Cerebellum (tissue), 4 donors: ENCODE measurements at places on chromosomes 13 and 19.

GRCh38 chr13:30116379-30116778 lies 191.0 kb downstream of the KATNAL1 start:
- DNase-seq: no peak

- DNase-seq: no peak
Observed at GRCh38 chr19:56347163-56347778, 32.6 kb upstream of the ZSCAN5A start.

- no peak for DNase-seq
Observed at GRCh38 chr13:25689539-25689938, 317.8 kb downstream of the ATP8A2 start.

GRCh38 chr19:34838753-34839431 lies 65.9 kb upstream of the ZNF599 start:
- DNase-seq: peak; percentile 3

- peak; percentile 52 for DNase-seq
Observed at GRCh38 chr19:7230826-7231225, 63.4 kb downstream of the INSR start.

DNA sequence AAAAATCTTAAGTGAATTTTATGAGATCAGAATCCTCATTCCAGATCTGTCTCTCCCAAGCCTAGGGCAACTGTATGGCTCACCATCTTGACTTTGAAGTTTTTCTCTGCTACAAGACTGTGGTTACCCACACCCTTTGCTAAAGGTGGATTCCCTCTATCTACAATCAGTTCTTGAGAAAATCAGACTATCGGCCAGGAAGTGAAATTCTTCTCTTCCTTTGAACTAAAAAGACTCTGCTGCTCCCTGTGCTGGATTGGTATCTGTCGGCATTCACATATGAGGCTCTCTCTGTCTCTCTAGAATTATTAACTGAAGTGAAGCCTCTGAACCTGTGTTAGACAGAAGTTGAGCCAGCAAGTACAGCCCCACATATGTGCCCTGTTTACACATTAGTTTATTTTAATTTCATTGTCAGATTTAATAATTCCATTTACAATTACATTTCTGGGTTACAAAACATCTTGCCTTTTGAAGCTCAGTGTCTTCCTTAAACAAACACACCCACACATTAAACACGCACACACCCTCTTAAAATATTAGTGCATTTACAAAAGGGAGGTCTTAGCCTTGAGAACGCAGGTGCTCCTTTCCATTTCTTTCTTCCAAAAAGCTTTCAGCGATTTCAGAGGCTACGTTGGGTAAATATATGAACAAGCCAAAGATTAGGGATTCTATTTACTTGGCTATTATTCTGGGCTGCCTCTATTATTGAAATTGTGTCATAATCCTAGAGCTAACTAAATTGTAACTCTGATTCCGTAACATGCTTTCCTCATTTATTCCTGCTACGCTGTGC lies 145.7 kb downstream of the MIPEP start:
- no peak for DNase-seq

DNA sequence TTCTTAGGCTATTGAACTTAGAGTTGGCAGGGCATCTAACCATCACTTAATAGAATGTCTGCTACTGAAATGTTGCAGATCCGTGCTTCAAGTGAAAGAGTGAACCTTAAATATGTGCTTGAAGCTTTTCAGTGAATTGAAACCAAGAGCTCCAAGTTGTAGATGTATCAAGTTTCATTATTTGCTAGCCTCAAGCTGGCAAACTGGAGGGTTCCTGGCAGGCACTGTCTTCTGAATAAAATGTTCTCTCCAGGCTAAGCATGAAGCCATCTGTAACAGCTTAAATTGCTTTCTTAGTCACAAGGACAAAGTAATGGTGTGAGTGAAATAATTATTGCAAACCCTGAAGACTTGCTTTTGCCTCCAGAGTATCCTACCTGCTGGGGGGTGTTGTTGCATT lies 415.0 kb upstream of the SPRY2 start:
- DNase-seq: peak; percentile 44

GRCh38 chr19:50590191-50590590 lies 22.0 kb upstream of the LRRC4B start:
- DNase-seq: no peak

GRCh38 chr19:10288662-10289166 lies 1.0 kb upstream of the ICAM5 start:
- no peak for DNase-seq

DNA sequence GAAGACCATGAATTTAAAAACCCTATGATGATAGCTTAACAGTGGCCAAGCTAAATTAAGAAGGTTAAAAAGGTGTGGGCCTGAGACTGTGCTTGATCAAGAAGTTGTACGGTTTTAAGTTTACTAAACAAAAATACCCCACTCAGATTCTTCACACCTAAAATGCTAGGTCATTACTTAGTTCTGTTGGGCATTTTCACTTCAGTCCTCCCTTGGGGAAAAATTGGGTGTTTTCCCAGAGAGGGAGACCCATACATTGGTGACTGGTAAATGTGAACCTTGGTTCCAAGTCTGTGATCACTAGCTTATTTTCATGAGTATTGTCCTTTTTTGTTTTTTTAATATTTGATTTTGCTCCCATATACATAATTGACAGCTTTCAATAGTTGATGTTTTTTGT lies 44.4 kb downstream of the MTUS2 start:
- no peak for DNase-seq

DNA sequence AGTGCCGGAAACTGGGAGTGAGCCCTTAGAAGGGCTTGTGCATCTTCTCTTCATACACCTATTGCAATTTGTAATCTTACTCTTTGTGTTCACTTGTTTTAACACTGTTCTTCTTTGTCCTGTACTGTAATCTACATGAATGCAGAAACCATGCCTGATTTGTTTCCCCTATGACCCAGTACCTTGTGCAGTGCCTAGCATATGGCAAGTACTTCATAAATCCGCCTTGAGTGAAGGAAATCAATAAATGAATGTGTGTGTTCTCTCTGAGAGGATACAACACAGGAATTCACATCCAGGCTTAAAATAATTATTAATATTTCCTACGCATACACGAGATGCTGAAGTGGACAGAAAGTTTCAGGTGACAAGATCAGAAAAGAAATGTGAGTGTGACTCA lies 172.6 kb downstream of the GPC6 start:
- DNase-seq: no peak

GRCh38 chr19:7852851-7853769 lies 21.1 kb downstream of the PRR36 start:
- peak; percentile 75 for DNase-seq

GRCh38 chr19:14619404-14619803 lies 36.5 kb downstream of the CLEC17A start:
- no peak for DNase-seq

- DNase-seq: no peak
Observed at GRCh38 chr13:51932231-51932630, 70.5 kb downstream of the CCDC70 start.

DNA sequence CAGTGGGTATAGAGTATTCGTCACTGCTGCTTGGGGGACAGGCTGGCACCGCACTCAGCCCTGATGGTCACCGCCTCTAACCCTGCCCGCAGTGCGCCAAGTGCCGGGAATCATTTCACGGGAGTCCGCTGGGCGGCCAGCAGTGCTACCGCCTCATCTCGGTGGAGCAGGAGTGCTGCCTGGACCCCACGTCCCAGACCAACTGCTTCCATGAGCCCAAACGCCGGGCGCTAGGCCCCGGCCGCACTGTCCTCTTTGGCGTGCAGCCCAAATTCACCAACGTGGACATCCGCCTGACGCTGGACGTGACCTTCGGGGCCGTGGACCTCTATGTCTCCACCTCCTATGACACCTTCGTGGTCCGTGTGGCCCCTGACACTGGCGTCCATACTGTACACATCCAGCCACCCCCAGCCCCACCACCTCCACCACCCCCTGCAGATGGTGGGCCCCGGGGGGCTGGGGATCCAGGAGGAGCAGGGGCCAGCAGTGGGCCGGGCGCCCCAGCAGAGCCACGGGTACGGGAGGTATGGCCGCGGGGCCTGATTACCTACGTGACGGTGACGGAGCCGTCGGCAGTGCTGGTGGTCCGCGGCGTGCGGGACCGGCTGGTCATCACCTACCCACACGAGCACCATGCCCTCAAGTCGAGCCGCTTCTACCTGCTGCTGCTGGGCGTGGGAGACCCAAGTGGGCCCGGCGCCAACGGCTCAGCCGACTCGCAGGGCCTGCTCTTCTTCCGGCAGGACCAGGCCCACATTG lies 14.5 kb downstream of the CNFN start:
- DNase-seq: no peak

DNA sequence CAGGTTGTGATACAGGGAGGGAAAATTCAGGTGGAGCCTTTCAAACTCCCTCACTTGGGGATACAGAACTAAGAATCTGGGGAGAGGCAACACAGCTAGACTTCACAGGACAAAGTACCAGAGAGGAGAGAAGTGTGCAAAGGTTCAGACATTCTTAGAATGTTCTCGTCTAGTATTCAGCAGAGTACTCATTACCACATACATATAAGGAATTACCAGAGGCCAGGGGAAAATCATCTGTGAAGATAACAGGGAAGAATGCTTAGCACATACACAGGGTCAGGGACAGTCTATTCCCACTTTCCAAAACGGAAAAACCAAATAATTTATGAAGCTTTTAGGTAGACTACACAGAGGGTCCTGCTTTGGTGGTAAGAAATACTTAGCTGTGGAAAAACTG lies 58.1 kb downstream of the TRPC4 start:
- no peak for DNase-seq

DNA sequence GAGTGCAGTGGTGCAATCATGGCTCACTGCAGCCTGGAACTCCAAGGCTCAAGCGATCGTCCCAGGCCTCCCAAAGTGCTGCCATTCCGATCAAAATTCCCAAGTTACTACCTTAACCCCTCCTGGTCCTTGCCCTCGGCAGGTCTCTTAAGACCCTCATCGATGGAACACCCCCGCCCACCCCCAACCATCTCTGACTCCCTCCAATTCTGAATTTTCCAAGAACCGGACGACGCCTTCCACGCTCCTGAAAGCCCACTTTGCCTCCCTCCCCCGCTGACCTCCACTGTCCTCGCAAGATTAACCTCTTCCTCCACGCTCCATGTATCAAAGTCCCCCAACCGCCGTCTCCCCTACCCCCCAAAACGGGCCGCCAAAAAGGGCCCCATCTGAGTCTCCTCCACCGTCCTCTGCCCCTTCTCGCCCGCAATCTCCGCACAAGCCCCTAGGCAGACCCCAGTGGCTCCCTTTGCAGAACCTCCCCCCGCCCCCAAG lies 539 bp downstream of the DAPK3 start:
- no peak for DNase-seq

- no peak for DNase-seq
Observed at GRCh38 chr13:60661521-60661920, 264.5 kb downstream of the TDRD3 start.

GRCh38 chr13:60645676-60646075 lies 248.7 kb downstream of the TDRD3 start:
- no peak for DNase-seq

GRCh38 chr19:49534632-49535385 lies 7.0 kb downstream of the RCN3 start:
- DNase-seq: no peak

DNA sequence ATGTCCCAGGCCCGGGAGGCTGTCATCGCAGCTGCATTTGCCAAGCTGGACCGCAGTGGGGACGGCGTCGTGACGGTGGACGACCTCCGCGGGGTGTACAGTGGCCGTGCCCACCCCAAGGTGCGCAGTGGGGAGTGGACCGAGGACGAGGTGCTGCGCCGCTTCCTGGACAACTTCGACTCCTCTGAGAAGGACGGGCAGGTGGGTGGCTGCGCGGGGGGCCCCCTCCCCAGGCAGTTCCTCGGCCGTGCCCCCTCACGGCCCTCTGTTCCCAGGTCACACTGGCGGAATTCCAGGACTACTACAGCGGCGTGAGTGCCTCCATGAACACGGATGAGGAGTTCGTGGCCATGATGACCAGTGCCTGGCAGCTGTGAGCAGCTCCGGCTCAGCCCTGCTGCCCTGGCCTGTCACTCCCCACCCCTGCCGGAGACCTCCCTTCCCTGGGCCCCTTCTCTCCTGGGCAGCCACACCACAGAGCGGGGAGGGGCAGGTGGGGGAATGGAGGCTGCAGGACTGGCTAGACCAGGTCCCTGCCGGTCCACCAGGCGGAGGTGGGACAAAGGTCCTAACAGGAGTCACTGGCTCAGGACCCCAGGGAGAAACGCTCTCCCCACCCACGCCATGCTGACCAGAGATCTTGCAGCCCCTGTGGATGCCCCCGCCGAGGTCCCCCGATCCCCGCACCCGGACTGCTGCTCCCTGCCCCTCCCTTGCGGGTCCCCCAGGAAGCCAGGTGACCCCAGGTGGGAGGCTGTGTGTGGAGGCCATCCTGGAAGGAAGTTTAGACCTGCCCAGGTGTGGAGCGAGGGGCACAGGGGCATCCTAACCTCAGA lies 1.1 kb downstream of the CAPS start:
- no peak for DNase-seq

DNA sequence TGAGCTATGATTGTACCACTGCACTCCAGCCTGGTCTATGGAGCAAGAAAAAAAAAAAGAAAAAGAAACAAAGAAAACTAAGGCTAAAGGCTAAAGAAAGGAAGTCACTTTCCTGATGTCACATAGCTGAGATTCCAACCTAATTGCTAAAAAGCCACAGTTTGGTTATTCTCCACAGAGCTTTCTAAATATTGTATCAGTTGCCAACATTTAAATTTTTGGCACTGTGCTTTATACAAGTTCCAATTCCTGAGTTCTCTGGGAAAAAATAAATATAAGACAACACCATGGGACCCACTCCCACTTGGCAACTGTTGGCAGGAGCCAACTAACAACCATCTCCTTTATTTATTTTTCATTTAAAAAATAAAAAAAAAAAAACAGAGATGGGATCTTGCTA lies 11.2 kb upstream of the LYPD3 start:
- DNase-seq: no peak

- no peak for DNase-seq
Observed at GRCh38 chr13:94664889-94665288, 47.5 kb downstream of the SOX21 start.

- no peak for DNase-seq
Observed at GRCh38 chr13:73109288-73109899, 50.6 kb downstream of the KLF5 start.

DNA sequence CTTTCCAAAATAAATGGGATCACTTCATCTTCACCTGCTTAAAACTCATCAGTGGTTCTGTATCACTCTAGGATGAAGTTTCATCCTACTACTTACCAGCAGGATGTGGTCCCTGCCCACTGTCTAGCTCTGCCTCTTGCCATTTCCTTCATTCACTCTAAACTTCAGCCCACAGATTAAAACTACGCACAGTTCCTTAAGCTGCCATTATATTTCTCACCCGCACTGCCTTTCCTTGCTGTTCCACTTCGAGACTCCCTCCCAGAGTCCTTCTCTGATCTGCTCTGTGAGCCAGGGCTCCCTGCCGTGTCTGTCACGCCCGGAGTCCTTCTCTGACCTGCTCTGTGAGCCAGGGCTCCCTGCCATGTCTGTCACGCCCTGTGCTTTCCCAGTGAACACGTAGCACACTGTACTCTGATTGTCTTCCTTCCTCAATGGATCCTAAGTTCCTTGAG lies 52.0 kb upstream of the NPAS1 start:
- peak; percentile 36 for DNase-seq

GRCh38 chr19:1653300-1653628 lies 849 bp upstream of the TCF3 start:
- no peak for DNase-seq
